HFFc6 (cell line): ENCODE measurements at places on chromosomes 11 and 22. TPM values are rescaled to one million over a fixed set of nuclear protein-coding genes. Genes with fewer than 3 reads are reported as not detected.

DNA sequence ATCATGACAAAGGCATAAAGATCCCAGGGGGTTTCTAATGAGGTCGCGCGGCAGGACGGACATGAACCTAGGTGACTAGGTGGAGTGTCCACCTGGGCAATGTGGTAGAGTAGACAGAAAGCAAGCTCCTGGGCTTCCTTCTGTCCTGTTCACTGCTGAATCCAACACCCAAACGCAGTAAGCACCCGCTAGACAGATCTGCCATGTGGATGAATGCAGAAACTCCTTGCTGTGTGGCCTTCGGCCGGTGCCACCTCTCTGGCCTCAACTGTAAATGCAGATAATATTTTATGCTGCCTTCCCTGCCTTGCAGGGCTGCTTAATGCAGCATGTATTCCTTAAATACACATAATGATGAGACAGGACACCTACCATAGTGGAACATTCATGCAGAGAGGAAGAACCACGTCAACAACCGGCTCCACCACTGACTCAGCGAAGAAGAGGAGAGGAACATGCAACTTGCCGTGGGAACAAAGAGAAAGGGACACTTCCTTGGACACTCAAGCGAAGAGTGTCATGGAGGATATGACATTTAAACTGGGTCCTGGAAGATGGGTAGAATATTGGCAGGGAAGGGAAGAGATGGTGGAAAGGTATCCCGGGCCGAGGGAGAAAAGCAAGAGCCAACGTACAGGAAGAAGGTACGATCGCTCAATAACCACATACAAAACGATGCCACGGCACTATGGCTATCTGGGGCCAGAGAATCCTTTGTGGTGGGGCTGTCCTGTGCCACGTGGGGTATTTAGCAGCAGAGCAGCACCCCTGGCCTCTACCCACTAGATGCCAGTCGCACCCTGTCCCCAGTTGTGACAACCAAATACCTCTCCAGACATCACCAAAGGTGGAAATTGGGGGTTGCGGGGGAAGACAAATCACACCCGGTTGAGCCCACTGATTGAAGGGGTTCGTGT is 30.8 kb downstream of the MYH9 start:
- no peak for DNase-seq

CSTF3 gene
- total RNA-seq, result 34.1 to 39.5 TPM (median 34.6 TPM) in 3 replicates

GAB4 gene
- not detected in 3 replicates for total RNA-seq

CALCA gene
- total RNA-seq, result not detected in 3 replicates

GRCh38 chr11:64971421-64972233 is at the start of gene MAJIN:
TSS of gene MAJIN (minus strand) at chr11:64972108. CDS start at chr11:64959405, 12,703 bp downstream.
- DNase-seq, result no peak

GRCh38 chr11:57597916-57598830 is 688 bp downstream of the SERPING1 start:
- no peak for DNase-seq

DNA sequence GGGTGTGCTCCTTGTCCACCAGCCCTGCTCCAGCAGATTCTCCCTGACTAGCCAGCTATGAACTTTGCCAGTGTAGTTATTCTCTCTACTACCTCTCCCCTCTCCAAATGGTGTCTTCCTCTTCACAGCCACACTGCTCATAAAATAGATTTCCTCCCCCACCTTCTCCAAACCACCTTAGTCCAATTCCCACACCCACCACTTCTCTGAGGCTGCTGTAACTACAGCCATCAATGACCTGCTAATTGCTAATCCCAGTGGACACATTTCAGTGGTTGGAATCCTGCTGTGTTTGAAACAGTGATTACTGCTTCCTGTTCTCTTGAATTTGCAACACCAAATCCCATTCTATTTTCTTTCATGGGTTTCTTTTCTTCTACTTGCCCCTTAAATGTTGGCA is 23.4 kb downstream of the SYT9 start:
- DNase-seq, result no peak
